ENCODE measurements at places on chromosomes 12 and 14.

GRCh38 chr14:76088326-76088725, 63.4 kb upstream of the GPATCH2L start:
- no peak for DNase-seq
- no peak overlapping the region for H3K4me3 ChIP-seq
- H3K4me1 ChIP-seq: peaks cover 27% of the 10 kb centered on the region
- peaks cover 4% of the 10 kb centered on the region for H3K36me3 ChIP-seq
- H3K27me3 ChIP-seq: no peaks in the 10 kb centered on the region

DNA sequence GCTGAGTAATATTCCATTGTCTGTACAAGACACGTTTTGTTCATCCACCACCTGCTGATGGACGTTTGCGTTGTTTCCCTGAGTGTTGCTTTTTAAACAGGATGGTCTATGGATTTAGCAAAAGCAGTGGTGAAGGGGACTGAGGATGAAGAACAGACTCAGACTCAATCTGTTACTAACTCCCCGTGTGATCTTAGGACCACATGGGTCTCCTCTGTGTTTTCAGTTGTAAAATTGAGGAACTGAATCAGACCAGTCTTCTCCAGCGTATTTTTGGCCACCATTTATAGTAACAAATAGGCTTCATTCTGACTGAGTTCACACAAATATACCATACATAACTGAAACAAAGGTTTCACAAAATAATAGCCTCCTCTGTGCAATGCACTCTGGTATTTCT, 85.6 kb downstream of the FOXN3 start:
- no peaks in the 10 kb centered on the region for H3K36me3 ChIP-seq
- no peak overlapping the region for H3K4me3 ChIP-seq
- H3K27me3 ChIP-seq: no peaks in the 10 kb centered on the region
- H3K27ac ChIP-seq: no peak overlapping the region
- H3K4me1 ChIP-seq: peaks cover 9% of the 10 kb centered on the region

DNA sequence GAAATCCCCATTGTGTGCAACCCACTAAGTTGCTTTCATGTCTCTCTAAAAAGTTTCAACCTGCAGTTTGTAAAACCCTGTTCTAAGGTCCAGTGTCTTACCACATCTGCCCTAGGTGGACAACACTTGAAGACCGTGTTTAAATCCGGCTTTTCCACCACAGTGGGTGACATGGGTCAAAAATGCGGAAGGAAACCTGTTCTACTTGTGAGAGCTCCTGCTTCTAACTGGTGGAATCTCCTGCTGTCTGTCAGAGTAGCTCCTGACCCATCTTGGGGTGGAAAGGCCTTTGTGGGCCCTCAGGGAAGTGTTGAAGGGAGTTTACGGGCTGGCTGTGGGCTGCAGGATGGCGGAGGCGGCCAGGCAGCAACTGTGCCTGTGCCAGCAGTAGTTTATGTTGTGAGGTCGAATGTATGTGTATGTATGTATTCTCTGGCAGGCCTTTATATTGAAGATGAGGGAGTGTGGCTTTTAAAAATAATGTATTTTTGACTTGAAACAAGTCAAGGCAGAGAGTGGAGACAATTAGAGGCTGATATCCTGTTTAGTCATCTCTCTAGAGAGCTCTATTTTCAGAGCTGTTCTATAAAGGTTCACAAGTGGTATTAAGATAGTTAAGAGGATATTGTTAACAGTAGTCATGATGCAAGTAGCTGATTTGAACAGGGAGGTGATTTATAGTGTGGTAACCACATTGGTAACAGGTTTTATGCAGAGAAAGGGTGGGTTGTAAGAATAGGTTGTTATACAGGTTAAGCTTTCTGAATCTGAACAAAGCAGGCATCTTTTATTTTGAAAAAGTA, 67.0 kb downstream of the PRKCH start:
- H3K36me3 ChIP-seq: no peaks in the 10 kb centered on the region
- no peaks in the 10 kb centered on the region for H3K4me1 ChIP-seq
- H3K4me3 ChIP-seq: no peak overlapping the region
- no peaks in the 10 kb centered on the region for H3K27me3 ChIP-seq
- no peak for DNase-seq
- no peak overlapping the region for H3K27ac ChIP-seq

DNA sequence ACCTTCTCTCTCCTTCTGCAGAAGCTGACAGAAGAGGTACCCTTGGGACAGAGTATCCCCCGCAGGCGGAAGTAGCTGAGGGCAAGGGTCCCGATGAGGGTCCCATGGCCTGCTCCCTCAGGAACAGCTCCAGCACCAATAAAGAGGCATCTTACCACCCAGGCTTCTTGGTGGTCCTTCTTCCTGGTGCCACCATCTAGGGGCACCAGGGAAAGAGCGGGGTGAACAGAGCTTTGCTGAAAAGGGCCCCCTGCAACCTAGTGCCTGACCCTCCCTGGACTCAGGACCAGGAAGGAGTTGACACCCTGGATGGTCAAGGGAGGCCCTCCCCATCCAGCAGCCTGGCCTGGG, 591 bp upstream of the IRF9 start:
- no peaks in the 10 kb centered on the region for H3K27me3 ChIP-seq
- peak overlapping the region; percentile 63 for H3K27ac ChIP-seq
- no peak for DNase-seq
- H3K4me3 ChIP-seq: no peak overlapping the region
- H3K4me1 ChIP-seq: peaks cover 32% of the 10 kb centered on the region
- H3K36me3 ChIP-seq: peaks cover 81% of the 10 kb centered on the region

DNA sequence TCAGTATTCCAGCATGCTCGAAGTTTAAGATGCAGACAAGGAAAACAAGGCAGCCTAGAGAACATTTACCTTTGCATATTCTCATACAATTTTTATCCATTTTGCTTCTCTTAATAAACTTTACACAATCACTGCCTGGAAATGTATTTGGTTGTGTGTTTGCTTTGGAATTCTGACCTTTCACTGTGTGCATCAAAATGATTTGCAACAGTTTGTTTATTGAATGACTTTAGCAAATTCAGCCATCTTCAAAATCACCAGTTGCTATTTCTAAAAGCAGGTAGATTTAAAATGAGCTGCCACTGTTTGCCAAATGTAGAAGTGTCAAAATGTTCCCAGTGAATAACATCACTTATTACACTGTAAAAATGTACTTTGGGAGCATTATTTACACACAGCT, 669.9 kb downstream of the SLC16A7 start:
- H3K36me3 ChIP-seq: no peaks in the 10 kb centered on the region
- no peaks in the 10 kb centered on the region for H3K27me3 ChIP-seq
- H3K4me1 ChIP-seq: no peaks in the 10 kb centered on the region
- DNase-seq: no peak

DNA sequence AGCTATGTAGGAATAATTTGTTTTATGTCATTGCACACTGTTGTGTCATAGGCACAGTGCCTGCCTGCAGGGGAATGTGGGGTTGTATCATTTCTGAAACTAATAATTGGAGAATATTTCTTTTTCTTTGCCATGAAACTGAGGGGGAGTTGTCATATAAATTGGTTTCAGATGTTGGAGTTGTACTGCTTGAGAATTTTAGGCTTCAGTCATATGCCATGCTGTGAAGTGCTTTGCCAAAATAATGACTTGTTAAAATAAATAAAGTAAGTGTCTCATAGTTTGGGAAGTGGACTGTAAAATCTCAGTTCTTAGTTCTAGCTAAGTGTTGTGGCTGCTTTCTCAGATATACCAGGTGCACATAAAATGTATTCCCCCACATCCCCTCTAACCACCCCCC, 116.8 kb downstream of the DAAM1 start:
- no peak for DNase-seq
- H3K4me1 ChIP-seq: no peaks in the 10 kb centered on the region
- no peaks in the 10 kb centered on the region for H3K36me3 ChIP-seq
- H3K27me3 ChIP-seq: no peaks in the 10 kb centered on the region
- H3K4me3 ChIP-seq: no peak overlapping the region
- no peak overlapping the region for H3K27ac ChIP-seq

- H3K4me3 ChIP-seq: peak overlapping the region; percentile 69
- H3K27ac ChIP-seq: peak overlapping the region; percentile 58
- DNase-seq: peak; percentile 73
- peaks cover 31% of the 10 kb centered on the region for H3K4me1 ChIP-seq
These were observed 93.3 kb downstream of the NINJ2 start for GRCh38 chr12:569803-570434.

- no peak overlapping the region for H3K27ac ChIP-seq
- H3K4me3 ChIP-seq: no peak overlapping the region
- no peaks in the 10 kb centered on the region for H3K27me3 ChIP-seq
These were observed 38.8 kb downstream of the CBX5 start for GRCh38 chr12:54240971-54241588.

DNA sequence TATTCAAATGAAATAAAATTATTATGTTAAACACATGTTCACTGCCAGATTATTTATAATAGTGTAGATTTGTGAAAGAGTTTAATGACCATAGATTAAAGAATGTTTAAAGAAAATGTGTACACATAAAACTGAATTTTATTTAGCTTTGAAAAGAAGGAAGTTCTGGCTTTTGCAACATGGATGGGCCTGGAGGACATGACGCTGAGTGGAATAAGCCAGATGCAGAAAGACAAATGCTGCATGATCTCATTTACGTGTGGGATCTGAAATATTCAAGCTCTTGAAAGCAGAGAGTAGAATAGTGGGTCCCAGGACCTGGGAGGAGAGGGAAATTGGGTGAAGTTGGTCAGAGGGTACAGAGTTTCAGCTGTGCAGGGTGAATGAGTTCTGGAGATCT, 1261.2 kb downstream of the TMEM121 start:
- no peaks in the 10 kb centered on the region for H3K4me1 ChIP-seq
- no peaks in the 10 kb centered on the region for H3K36me3 ChIP-seq
- DNase-seq: no peak
- H3K4me3 ChIP-seq: no peak overlapping the region

Data from spinal cord (tissue), 10 donors.